Lung (tissue), 17 donors: ENCODE measurements at places on chromosomes 2 and 18.

- DNase-seq: no peak
These were observed 42.5 kb downstream of the TANC1 start for GRCh38 chr2:159010963-159011362.

- DNase-seq: no peak
These were observed 37.7 kb downstream of the LHCGR start for GRCh38 chr2:48717846-48718245.

DNA sequence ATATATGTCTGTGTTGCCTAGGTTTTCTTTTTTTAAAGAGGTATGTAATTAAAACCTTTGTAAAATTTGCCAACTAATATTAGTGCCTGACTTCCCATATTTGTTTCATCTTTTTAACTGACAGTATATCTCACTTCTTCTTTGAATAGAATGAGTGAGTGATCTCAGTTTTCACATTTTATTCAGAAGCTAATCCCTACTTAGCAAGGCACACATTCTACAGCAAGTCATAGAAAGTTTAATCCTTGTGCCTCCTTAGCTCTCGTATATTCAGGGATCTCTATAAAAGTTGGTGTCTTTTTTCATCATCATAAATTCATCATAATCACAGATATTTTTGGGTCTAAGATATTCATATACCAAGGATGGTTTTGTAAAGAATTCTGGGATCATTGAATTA is 66.6 kb downstream of the RIF1 start:
- no peak for DNase-seq

GRCh38 chr2:38074764-38075506 is 1.0 kb downstream of the CYP1B1 start:
- DNase-seq: peak; percentile 38

DNA sequence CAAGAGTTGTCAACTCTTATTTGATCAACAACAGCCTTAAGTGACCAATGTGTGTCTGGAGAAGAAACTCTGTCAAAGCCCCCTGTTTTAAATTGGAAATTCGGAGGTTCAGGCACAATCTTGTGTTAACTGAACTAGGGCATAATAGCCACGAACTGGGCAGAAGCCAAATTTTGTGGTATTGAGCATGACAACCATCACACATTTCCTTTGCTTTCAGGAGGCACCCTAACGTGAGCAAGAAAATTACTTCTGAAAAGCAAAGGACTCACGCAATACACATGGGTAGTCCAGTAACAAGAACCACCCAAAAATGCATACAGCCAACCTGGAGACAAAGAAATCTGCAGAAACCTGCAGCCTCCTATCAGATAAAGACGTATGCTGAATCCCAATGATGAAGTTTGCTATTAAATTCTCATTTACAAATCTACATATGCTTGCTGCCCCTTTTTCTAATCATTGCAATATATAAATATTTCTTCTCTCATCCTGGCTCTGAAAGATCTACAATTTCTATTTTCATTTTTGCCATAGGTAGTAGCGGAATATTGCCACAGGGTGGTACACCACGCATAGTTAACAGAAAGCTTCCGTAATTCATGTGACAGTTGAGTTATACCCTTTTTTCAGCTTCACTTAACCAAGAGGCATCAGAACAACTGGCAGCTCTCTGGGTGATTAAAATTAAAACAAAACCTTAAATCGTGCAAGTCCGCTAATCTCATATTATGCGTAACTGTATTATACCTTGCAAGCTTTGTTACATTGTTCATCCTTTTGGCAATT is 495.8 kb downstream of the NRXN1 start:
- peak; percentile 41 for DNase-seq

DNA sequence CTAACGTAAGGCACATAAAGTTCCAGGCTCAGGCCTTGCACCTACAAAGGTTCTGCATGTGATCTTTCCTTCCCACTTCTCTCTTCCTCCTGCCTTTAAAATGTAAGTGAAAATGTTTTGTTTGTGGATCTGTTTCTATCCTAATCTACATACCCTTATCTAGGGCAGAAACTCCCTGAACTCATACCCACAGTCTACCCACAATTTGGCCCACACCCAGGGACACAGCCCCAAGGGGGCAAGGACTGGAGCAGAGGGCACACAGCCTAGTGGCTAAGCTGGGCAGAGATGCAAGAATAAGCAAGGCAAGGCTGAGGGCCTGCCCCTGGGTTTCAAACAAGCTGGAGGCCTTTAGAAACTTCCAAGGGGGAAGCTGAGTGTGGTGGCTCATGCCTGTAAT is 71.0 kb downstream of the HS1BP3 start:
- DNase-seq: no peak

DNA sequence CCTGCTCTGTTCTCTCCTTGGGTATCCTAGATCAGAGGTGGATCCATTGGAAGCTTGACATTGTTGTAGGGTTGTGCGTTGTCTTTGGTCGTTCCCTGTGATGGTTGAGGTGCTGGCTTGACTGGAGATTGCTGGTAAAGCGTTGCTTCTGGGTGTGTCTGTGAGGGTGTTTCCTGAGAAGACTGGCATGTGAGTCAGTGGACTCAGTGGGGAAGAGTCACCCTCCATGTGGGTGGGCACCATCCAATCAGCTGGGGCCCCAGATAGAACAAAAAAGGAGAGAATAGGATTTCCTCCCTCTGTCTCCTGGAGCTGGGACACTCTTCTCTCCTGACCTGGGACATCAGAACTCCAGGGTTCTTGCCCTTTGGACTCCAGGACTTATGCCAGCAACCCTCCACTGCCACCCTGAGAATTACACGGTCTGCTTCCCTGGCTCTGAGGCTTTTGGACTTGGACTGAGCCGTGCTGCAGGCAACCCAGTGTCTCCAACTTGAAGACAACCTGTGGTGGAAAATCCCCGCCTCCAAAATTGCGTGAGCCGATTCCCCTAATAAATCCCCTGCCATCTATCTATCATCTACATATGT is 14.8 kb upstream of the REEP1 start:
- no peak for DNase-seq

- DNase-seq: peak; percentile 40
These were observed 90.6 kb downstream of the VRK2 start for GRCh38 chr2:58137221-58137620.

- DNase-seq: no peak
These were observed 35.5 kb upstream of the PELI1 start for GRCh38 chr2:64179582-64180321.

GRCh38 chr2:155256803-155257202 is 558.3 kb downstream of the KCNJ3 start:
- DNase-seq: no peak

DNA sequence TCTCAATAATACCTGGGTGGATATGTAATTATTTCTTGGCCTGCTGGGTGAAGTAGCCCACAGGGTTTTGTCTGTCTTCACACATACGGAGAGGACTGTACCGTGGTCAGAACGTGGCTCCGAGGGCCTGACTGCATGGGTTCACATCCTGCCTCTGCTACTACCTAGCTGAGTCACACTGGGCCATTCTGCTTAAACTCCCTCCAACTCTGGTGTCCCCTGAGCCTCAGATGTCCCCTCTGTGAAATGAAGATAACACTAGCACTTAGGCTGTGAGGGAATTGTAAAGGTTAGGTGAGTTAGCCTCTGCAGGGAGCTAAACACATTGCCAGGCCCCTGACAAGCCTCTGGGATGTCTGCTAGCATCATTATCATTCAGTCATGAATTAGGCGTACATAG is 120.1 kb upstream of the NABP1 start:
- DNase-seq: no peak

GRCh38 chr18:24234850-24235418 is 96.1 kb downstream of the CABYR start:
- no peak for DNase-seq

GRCh38 chr2:240229603-240230235 is 89.3 kb upstream of the OTOS start:
- DNase-seq: no peak
